ENCODE measurements at places on chromosomes 2 and 18.

GRCh38 chr2:152400607-152401214 lies 65.7 kb downstream of the FMNL2 start:
- no peak for DNase-seq

GRCh38 chr2:102245266-102246151 lies 58.7 kb downstream of the IL1RL2 start:
- no peak for DNase-seq

GRCh38 chr2:159564081-159564480 lies 52.3 kb downstream of the BAZ2B start:
- DNase-seq = no peak

GRCh38 chr2:223922308-223922707 lies 22.8 kb downstream of the WDFY1 start:
- DNase-seq = no peak

- no peak for DNase-seq
Observed at GRCh38 chr2:47460766-47461165, 57.8 kb downstream of the MSH2 start.

DNA sequence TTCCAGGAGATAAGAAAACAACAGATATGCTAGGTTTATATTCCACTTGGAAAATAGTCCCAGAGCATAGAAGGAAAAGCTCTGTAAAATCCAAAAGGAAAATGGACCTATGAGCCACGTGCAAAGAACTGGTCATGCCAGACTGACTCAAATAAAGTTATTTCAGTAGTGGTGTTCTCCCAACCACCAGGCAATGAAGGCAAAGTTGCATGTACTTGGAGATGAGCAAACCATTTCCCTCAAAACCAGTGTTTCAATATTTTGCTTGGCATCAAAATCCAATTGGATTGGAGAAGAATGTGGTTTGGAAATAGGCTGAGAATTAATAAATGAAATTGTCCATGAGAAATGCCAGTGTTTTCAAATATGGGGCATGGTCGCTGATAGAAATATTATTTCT lies 237.5 kb downstream of the ICOS start:
- DNase-seq = no peak

DNA sequence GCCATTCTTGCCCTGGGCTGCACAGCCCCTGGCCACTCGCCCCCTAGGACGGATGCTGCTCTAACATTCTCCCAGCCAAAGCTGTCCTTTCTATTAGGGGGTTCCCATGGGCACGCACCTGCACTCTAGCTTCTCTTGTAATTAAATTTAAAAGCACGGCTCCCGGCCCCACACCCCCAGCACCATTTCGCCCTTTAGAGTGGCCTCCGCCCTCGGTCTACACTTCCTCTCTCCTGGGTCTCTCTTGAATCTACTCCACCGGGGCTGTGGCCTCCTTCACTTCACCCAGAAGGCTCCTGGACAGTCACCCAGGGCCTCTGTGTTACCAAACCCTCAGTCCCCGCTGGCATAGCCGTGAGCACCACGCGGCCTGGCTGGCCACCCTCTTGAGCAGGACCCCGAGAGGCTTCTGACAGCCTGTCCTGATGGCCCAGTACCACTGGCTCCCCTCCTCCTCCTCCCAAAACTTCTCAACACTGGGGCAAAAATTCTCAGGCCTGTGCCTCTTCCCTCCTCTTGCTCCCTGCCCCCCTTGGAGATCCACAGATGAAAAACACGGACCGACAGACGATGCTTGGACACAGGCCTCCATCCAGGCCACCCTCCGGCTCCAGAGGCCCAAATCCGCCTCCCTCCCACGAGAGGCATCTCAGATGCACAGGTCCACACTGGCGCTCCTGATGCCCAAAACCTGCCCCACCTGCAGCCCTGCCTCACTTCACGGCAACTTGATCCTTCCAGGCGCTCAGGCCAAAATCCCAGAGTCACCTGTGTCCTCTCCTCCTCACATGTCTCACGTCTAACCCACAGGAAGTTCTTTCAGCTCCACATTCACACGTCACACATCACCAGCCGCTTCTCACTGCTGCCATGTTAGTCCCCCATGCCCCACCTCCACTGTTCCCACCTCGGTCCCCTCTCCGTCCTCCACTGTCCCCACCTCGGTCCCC lies 6.9 kb upstream of the RAB17 start:
- no peak for DNase-seq

GRCh38 chr18:41624460-41624859 lies 330.6 kb upstream of the PIK3C3 start:
- DNase-seq = no peak

DNA sequence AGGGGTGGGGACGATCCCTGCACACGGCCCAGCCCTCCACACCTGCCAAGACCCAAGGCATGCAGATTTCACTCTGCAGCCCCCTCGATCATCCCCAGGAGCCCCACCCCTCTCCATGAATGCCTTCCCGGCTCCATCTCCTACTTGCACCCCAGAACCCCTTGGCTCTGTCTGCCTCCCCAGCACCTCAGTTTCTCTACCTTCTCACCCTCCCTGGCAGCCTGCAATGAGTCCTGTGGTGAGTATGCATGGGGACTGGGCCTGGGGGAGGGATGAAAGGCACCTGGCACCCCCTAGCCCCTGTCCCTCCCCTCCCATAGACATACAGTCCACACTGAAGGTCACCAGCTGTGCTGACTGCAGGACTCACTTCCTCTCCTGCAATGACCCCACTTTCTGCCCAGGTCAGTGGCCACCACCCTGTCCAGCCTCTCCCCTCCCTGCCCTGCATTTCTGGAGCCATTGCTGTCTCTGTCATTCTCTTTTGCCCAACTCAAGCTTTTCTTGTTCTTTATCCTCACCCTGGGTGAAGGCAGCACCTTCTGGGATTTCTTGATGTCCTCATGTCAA lies 1.0 kb downstream of the TEX51 start:
- no peak for DNase-seq

DNA sequence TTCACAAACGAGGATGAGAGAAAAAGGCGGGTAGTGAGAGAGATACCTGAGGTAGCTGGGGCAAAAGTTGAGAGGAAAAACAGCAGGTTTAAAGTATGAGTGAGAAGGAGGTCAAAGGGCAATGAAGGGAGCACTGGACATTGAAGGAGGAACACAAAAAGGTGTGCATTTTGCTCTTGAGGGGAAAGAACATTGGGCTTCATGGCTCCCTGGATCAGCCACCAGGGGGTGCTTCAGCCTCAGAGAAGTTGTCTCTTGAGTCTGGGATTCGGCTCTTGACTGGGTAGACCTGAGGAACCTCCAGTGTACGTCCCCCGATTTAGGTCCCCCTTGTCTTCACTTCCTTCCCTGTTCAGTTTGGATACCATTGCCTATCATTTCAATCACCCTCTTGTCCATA lies 128.5 kb downstream of the RAPGEF4 start:
- DNase-seq = peak; percentile 9

- no peak for DNase-seq
Observed at GRCh38 chr2:60529136-60529784, 24.2 kb downstream of the BCL11A start.

GRCh38 chr18:58975296-58975695 lies 110.6 kb downstream of the ZNF532 start:
- DNase-seq = no peak

- DNase-seq = no peak
Observed at GRCh38 chr2:118848381-118849225, 1.2 kb upstream of the EN1 start.

GRCh38 chr2:12417786-12418185 lies 298.9 kb upstream of the TRIB2 start:
- DNase-seq = no peak

- no peak for DNase-seq
Observed at GRCh38 chr18:13259701-13260100, 41.1 kb downstream of the LDLRAD4 start.

- DNase-seq = no peak
Observed at GRCh38 chr2:199484927-199485326, 27.2 kb upstream of the SATB2 start.

GRCh38 chr18:59996370-59996966 lies 96.7 kb downstream of the PMAIP1 start:
- DNase-seq = no peak

DNA sequence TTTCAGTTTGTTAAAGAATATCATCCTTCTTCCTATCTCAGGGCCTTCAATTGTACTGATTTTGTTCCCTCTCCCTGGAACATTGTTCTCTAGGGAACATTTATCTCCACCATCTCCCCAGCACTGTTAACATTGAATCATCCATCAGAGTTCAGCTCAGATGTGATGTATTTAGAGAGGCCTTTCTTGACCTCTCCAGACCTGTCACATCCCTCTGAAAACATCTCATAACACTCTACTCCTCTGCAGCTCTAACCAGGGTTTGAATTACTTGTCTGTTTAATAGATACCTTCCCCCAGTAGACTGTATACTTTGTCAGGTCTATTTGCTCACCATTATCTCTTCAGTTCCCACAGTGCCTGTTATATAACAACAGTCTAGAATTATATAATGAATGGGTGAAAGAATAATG lies 98.6 kb downstream of the GALNT1 start:
- no peak for DNase-seq

DNA sequence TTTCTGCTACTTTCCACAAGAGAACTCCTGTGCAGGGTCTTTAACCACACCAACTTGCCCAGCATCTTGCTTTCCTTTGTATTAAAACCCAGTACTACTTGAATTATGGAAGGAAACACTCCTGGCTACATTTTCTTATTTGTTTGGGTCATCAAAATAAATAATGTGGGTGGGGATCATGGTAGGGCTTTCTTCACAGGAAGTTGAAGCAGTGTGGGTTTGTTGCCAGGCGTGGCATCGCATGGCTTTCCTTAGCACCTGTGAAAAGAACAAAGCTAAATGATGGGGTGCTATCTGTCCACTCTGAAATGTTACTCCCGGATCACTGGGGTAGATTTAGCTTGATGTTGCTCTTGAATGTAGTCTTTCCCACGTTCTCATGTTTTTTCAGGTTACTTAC lies 18.7 kb downstream of the ARHGAP25 start:
- DNase-seq = peak; percentile 65

DNA sequence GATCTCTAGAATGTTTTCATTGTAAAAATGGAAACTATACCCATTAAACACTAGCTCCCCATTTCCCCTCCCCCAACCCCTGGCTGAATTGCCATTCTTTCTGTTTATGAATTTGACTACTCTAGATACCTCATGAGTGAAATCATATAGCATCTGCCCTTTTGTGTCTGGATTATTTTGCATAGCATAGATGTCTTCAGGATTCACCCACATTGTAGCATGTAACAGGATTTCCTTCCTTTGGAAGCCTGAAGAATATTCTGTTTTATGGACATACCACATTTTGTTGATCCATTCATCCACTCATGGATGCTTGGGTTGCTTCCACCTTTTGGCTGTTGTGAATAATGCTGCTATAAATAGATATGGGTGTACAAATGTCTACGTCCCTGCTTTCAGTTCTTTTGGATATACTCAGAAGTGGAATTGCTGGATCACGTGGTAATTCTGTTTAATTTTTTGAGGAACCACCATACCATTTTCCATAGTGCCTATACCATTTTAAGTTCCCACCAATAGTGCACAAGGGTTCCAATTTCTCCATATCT lies 7.7 kb upstream of the ASB1 start:
- no peak for DNase-seq

DNA sequence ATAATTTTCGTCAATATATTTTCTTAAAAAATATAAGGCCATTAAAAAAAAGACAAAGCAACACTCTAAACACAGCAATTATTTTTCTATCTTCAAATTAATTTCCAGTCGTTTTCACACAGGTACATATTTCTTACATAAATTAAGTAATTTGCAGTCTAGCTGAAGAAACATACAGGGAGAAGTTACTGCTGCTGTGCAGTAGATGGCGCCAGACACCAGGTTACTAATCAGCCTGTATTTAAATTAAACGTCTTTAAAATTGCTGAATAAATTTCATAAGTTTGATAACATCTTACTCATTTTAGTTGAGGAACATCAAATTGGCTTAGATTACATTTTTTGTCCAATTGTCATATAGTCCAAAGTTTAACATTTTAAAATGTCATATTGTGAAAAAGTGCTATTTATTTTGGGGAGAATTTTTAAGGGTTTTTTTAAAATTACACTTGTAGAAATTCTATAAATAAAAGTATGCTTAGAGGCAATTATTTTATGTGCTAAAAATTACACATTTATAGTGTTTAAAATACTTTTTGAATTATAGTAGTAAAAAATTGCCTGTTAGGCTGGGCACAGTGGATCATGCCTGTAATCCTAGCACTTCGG lies 88.4 kb downstream of the PMAIP1 start:
- peak; percentile 56 for DNase-seq

GRCh38 chr18:23498877-23499276 lies 4.4 kb upstream of the RMC1 start:
- peak; percentile 82 for DNase-seq

DNA sequence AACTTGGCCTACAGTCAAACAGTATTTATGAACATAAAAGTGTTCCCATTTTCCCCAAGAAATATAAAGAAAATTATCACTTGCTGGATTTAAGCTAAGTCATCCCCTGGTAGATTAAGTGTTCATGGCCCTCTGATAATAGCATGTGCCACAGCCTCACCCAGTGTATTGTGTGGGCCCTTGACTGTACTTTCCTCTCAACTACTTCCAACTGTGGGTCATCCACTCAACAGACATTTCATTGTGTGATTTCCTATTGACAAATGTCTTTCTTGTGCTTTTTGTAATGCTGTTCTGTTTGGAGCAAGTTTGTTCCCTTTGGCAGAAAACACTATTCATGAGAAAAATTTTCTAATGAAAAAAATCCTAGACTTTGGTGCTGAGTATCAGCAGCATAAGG lies 48.4 kb upstream of the TMEM17 start:
- DNase-seq = no peak

- DNase-seq = no peak
Observed at GRCh38 chr2:241049739-241050623, 51.6 kb downstream of the SNED1 start.

- peak; percentile 89 for DNase-seq
Observed at GRCh38 chr2:130824492-130825061, 12.1 kb upstream of the ARHGEF4 start.

DNA sequence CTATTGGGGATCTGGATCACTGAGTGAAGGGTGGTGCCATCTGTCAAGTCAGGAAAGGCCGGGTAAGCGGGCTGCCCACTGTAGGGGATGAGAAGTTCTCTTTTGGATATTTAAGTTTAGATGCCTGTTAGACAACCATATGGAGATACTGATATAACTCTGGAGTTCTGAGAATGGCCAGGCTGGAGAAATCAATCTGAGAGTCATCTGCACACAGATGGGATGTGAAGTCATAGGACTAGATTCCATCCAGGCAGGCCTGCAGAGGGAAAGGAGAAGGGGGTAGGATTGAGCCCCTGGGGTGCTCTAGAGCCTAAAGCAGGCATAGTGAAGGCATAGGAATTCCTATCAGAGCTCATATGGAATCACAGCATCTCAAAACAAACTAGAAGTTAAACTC lies 30.1 kb downstream of the SPRED2 start:
- DNase-seq = no peak

DNA sequence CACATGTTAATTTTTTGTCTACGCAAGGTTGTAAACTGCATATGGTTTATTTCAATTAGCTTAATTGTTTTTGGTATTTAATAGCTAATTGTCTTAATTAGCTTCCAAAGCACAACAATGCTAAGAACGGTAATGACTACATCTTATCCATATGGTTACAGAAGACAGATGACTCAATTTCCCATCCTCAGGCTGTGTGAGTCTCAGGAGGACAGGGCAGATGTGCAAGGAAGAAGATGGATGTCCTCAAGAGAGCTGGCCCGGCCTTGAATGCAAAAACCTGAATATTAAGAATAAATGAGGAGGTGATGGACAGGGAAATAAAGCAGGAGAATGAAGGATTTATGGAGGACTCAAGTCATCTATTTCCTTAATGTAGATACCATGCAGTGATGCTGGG lies 31.4 kb downstream of the SLC4A3 start:
- DNase-seq = no peak

GRCh38 chr2:150561076-150561475 lies 73.6 kb upstream of the RND3 start:
- DNase-seq = no peak

- peak; percentile 64 for DNase-seq
Observed at GRCh38 chr18:49898421-49898820, 85.1 kb upstream of the ACAA2 start.
